Activated naive CD4-positive, alpha-beta T cell treated with anti-CD3 and anti-CD28 coated beads for 36 hours (primary cell): ENCODE measurements at places on chromosomes 7 and 10.

GRCh38 chr7:31857172-31857571 is 170.2 kb downstream of the PPP1R17 start:
- DNase-seq, result no peak

DNA sequence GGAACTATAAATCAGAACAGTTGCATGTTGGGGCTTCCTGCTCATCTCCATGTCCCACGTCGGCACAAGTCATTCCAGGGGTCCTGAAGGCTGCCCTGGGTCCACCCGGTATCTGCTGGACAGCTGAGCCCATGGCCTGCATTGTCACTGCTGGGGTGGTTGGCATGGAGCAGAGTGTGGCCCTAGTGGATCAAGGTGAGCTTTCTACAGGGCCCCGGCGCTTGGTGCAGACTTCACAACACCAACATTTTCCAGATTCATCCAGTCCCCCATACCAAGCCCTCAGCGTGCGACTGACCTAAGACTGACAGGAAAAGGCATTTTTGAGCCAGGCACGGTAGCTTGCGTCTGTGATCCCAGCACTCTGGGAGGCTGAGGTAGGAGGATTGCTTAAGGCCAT is 175.5 kb upstream of the LYZL2 start:
- DNase-seq, result no peak

DNA sequence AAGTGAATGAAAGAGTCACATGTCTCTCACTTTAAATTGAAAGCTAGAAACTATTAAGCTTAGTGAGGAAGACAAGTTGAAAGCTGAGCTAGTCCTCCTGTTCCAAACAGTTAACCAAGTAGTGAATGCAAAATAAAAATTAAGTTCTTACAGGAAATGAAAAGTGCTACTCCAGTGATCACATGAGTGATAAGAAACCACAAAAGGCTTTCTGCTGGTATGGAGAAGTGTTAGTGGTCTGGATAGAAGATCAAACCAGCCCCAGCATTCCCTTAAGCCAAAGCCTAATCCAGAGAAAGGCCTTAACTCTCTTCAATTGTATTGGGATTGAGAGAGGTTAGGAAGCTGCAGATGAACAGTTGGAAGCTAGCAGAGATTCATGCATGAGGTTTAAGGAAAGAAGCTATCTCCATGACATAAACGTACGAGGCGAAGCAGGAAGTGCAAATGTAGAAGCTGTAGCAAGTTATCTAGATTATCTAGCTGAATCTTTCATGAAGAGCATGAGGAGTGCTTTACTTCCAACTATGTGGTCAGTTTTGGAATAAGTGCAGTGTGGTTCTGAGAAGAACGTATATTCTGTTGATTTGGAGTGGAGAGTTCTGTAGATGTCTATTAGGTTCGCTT is 261.6 kb downstream of the MDFIC start:
- no peak for DNase-seq

DNA sequence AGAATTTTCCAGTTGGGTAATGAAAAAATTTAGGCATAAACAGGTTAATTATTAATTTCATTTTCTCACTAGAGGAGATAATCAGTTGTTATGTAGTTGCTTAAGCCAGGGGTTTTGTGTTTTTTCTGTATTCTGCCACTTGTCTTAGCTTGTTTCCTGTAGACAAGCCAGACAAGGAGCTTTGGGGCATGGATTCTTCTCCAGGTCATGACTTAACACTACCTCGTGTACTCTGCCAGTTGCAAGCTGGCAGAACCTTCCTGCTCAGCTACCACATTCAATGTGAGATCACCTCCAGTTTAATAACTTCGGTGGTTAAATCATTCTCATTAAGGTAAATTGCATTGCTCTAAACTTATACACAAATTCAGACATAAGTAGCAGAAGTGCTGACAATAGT is 1.8 kb downstream of the CCM2 start:
- DNase-seq, result no peak

- DNase-seq, result peak; percentile 65
Measured at GRCh38 chr7:44617225-44617890, 10.9 kb downstream of the OGDH start.

GRCh38 chr10:126027692-126028091 is 131.3 kb downstream of the FANK1 start:
- DNase-seq, result no peak

- DNase-seq, result no peak
Measured at GRCh38 chr7:90582164-90582563, 14.0 kb upstream of the CDK14 start.

DNA sequence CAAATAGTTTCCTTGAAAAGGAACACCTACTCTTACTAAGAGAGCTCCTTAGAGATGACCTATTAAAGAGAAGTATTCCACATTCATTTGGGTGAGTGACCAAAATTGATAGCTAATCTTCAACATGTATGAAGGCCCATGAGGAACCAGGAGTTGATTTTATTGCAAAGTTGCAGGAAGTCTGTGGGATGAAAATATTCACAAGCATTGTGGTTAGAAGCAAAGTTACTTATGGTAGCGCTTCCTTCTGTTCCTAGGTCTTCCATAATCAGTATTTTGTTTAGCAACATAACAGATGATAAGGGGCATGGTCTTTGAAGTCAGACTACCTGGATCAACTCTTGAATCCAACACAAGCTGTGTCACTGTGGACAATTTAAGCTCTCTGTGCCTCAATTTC is 164.5 kb downstream of the DGKB start:
- no peak for DNase-seq

DNA sequence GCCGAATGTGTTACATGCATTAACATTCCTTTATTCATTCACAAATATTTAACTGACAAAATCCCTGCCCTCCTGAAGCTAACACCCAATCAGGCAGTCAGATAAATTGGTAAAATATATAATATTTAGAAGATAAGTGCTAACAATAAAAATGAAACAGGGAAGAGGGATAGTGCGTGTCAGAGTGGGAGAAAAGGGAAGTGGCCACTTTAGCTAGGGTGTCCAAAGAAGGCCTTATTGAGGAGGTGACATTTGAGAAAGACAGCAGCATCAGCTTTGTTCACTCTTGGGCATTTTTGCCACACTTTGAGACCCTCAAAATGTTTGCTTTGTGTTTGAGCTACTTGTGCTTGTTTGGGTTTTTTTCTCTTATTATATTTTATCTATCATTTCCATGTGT is 317.8 kb downstream of the SNX13 start:
- DNase-seq, result no peak

GRCh38 chr7:116224492-116225098 is 14.3 kb downstream of the TES start:
- DNase-seq, result no peak

- no peak for DNase-seq
Measured at GRCh38 chr10:133312016-133312768, 3.5 kb downstream of the ZNF511 start.

DNA sequence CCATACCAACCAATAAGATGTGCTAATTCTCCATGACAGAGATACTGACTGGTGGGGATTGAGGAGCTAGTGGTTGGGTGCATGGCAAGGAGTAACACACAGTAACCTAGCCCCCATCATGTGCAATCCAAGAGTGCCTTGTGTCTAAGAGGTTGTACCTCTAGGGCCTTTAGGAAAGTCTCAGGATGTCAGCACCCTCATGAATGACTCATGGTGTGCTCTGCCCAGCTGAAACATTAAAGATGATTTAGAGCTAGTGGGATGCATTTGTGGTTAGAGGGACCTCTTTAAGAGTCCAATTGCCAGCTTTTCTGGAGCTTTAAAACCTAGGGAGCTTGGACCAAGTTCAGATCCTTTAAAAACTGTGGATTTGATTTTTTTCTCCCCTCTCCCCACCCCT is 181.1 kb downstream of the HERPUD2 start:
- no peak for DNase-seq

- no peak for DNase-seq
Measured at GRCh38 chr7:92296235-92296634, 50.5 kb downstream of the ANKIB1 start.

DNA sequence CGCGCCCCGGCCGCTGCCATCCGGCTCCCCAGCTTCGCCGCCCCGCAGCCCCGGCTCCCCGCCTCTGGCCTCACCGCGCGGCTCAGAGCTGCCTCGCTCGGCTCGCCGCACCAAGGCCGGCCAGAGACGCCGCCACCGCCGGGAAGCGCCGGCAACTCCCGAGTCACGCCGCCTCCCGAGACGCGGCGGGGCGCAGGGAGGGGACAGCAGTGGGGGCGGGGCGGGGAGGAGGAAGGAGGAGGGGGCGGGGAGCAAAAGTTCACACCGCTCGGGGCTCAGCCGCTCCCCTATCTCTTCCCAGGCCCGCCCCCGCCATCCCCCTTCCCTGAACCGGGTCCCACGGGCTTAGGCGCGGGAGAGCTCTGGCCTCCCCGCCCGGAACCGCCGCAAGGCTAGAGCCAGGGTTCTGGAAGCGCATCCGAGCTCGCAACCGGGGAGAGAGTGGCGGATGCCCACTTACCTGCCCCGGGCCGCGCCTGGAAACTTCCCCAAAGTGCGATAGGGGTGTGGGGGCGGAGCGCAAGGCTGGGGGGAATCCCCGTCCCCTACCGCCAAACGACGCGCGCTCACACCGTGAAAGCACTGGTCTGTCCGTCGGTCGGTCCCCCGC is 1.0 kb downstream of the CHST15 start:
- DNase-seq, result peak; percentile 61

GRCh38 chr10:76736392-76736791 is 901.2 kb downstream of the KCNMA1 start:
- DNase-seq, result no peak

- no peak for DNase-seq
Measured at GRCh38 chr7:46603296-46603752, 682.3 kb upstream of the IGFBP3 start.

- DNase-seq, result no peak
Measured at GRCh38 chr10:16965740-16966447, 148.7 kb upstream of the RSU1 start.

- DNase-seq, result no peak
Measured at GRCh38 chr10:46537309-46537708, 19.1 kb downstream of the GPRIN2 start.

DNA sequence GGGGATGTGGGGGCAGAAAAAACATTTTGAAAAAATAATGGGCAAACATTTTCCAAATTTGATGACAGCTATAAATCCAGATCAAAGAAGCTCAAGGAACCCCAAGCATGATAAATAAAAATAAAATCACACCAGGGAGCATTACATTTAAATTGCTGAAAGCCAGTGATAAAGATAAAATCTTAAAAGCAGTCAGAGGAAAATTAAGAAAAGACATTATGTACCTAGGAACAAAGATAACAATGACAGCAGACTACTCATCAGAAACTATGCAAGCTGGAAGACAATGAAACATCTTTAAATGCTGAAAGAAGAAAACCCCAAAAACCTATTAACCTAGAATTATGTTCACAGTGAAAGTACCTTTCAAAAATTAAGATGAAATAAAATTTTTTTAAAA is 23.3 kb downstream of the NEUROG3 start:
- no peak for DNase-seq

- no peak for DNase-seq
Measured at GRCh38 chr7:7862393-7862792, 106.2 kb upstream of the GLCCI1 start.

DNA sequence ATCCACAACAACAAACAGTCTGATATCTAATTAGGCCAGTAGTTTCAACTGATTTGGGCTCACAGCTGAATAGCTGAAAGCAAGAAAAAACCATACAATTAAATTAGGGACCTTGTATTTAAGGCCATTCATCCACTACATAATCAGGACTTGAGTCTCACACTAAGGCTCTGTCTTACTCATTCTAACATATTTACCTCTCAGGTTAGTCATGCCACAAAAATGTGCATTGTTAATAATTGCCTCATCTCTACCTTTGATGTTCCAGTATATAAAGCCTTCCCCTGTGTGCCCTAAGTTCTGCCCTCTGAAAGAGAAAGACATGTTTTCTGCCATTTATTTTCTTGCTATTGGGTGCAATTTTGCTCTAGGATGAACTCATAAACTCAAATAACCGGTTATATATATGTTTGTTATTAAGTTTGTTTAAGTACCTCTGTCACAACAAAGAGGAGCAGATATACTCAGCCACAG is 5.3 kb upstream of the C1GALT1 start:
- DNase-seq, result no peak

- no peak for DNase-seq
Measured at GRCh38 chr10:132461683-132462231, 64.8 kb downstream of the PWWP2B start.

DNA sequence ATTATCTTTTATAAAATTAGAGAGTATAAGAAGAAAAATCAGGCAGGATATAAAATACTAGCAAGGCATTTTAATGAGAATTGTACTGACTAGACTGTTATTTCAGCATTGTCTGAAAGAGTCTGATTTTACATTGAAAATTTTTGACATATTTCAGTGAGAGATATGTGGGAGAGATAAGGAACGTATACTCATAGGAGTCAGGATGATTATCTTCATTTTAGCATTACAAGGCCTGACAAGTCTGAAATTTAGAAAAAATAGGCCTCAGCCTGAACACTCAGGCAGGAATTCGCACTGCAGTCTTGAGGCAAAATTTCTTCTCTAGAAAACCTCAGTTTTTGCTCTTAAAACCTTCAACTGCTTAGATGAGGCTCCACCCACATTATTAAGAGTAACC is 386.0 kb downstream of the HGF start:
- DNase-seq, result no peak

DNA sequence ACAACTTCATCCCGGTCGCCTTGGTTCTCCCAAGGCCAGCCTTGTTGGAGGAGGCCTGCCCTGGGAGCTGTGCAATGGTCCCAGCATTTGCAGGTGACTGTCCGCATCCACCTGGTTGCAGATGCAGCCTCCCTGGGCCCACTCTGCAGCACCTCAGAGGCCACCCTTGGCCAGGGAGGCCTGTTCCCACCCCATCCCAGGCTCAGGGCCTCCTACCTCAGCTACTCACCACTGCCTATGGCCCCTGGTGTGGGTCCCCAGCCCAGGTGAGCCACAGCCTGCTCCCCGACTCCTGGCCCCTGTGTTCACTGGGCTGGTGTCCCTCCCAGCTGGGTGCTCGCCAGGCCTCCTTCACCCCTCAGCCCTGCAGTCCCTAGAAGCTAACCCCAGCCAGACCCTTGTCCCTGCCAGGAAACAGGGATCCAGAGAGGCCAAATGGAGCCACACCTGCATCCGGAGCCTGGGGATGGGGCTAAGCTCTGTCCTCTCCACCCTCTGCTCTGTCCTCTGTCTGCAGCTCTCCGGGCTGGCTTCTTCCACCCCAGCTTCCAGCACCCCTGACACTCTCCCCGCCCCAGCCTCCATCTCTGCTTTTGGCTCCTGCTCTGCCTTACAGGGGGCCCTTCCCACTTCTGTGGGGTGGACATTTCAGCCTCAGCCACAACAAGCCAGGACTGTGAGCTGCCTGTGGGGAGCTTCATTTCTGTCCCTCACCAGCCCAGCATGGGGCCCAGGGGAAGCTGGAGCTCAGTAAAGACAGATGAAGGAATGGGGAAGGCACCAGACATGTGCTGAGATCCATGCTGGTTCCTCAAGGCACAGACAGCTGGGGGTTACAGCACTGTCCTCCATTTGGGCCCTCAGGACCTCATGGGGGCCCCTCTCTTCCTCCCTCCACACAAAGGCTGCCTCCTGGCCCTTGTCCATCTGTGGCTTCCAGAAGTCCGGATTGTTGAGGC is 35.6 kb upstream of the ANTXRL start:
- no peak for DNase-seq

- peak; percentile 37 for DNase-seq
Measured at GRCh38 chr10:52883996-52884871, 111.7 kb upstream of the MBL2 start.

- no peak for DNase-seq
Measured at GRCh38 chr7:72538856-72539255, 126.7 kb upstream of the CALN1 start.
